IMR-90 (cell line): ENCODE measurements at places on chromosomes 3 and 15.

- DNase-seq = no peak
These were observed 785.5 kb upstream of the ARRDC4 start for GRCh38 chr15:97174886-97175540.

- no peak for DNase-seq
These were observed 721 bp downstream of the CSTA start for GRCh38 chr3:122325769-122326168.

- no peak for DNase-seq
These were observed 22.0 kb downstream of the OR5H15 start for GRCh38 chr3:98188545-98188944.

GRCh38 chr3:116958291-116958690, 248.7 kb downstream of the TUSC7 start:
- DNase-seq = no peak

DNA sequence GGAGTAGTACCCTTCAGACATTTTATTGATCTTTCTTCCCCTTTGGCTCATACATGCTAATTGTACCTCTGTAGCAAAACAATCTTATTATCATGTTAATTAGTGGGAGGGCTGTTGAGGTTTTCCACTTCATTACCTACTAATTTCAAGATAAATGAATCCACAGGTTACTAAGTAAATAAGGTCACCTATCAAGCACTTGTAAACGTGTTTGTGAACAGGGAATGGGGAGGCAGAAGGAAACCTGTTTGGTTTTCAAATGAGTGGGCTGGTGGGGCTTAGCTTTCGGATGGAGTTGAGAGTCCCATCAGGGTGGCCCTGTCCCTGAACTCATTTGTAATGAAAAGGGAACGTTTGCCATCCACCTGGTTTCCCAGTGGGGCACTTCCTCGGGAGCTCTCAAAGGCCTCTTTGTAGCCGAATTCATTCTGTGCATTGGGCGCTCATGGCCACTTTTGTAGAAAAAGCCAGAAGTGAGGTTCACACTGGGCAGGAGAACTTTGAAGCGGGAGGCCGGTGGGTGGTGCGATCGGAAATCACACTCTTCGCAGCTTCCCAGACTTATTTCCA, 419.8 kb upstream of the NR2F2 start:
- no peak for DNase-seq

DNA sequence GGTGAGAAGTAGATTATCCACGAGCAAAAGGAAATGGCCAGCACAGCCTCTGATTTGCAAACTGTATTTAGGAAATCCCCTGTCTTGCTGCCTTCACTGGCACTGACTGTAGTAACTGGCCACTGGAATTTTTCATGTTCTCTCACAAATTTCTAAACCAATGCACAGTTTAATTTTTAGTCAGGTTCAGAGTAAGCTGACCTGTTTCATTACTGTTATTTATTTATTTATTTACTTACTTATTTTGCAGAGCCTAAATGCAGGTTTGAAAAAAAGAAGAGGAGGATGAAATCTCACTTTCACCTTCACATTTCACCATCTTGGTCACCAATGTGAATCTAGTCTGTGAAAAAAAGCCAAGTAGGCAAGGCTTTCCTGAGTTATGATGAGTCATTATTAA, 291.0 kb downstream of the PLOD2 start:
- no peak for DNase-seq

DNA sequence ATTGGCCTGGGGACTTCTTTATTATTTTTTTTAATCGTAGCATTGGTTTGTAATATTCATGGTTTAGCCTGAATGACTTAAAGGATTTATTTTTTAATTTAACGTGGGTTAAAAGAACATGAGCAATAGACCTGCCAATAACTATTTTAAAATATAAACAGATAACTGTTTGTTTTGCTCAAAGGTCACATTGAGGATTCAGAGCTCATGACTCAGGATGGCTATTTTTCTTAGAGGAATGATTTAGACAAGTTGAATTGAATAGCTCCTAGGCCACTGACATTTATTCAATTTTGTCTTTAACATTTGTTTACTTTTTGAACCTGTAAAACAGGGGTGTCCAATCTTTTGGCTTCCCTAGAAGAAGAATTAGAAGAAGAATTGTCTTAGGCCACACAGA, 68.5 kb downstream of the ITPR1 start:
- no peak for DNase-seq

GRCh38 chr3:82475306-82475705, 713.9 kb upstream of the GBE1 start:
- no peak for DNase-seq

- no peak for DNase-seq
These were observed 15.2 kb downstream of the TRAIP start for GRCh38 chr3:49841126-49841696.

GRCh38 chr3:120450600-120451271, at the start of gene FSTL1:
Gene FSTL1 (minus strand): TSS chr3:120450992. CDS start chr3:120450746, 246 bp downstream.
- peak; percentile 70 for DNase-seq

DNA sequence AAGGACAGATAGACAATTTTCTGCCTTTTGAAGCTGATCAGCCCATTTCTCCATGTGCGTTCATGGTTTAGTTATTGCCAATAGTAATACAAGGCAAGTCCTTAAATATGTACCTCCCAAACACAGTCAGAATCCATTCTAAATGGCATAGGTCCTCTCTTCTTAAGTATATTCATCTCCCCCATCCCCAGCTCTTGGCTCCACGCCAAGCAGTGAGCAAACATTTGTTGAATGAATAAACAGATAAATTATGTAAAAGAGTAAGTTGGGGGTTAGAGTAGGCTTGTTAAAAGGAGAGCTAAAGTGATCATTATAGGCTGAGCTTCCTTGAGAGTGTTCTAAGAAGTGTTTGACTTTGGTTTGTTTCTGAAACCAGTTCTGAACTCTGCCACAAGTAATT, 241.3 kb downstream of the ITPR1 start:
- no peak for DNase-seq

- DNase-seq = no peak
These were observed 37.6 kb downstream of the C2CD4A start for GRCh38 chr15:62104401-62104800.
